ENCODE measurements at places on chromosomes 13 and 19.
A peak's percentile ranks its signal among the peaks of the same experiment; 100 is the strongest.

- no peak for DNase-seq
Measured at GRCh38 chr19:567296-567900, 5.0 kb upstream of the BSG start.

- no peak for DNase-seq
Measured at GRCh38 chr13:111422348-111422747, 101.9 kb downstream of the TEX29 start.

DNA sequence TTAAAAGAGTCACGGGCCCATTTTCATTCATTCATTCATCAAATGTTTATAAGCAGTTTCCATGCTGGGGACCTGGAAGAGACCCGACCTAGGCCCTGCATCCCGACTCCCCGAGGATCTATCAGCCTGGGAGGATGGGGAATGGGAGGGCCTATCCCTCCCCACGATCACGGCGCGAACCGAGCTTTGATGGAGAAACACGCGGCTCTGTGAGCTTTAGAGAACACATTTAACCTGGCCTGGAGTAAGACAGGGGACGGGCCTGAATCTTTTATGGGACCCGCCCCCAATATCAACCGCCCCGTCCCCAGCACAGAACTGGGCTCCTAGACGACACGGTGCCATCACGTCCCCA is 875 bp upstream of the EVI5L start:
- DNase-seq = no peak

DNA sequence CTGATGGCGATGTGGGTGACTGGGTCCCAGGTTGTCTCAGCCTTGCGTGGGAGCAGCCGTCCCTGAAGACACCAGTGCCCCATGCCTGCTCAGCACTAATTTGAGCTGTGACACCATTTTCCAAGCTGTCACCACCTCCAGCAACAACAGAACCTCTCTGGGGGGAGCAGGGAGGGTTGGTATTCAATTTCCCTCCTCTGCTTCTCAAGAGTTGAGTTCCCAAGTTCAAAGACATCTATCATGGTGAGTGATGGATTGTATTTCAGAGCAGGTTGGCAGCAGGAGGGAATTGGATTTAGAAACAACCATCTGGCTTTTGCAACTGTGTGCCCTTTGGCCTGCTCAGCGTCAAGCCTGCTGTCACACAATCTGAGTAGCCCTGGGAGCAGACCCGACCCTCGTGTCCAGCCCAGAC is 46.9 kb upstream of the UQCRFS1 start:
- DNase-seq = no peak

DNA sequence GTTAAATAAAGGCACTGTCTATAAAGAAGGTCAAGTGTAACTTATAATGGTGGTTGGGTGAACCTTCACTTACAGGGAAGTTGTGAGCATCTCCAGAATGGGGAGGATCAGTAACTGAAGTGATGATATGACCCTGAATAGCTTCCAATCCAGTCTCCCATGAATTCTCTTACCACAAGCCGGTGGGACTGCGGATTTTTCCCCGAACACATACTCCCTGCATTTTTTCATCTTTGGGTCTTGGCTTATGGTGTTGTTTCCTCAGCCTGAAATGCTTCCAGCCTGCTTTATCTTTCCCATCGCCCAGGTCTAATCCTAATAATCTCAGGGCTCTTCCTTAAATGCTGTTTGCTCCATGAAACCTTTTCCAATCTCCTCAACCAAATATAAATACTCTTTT is 2.0 kb upstream of the CSNK1A1L start:
- DNase-seq = no peak

- no peak for DNase-seq
Measured at GRCh38 chr13:25869941-25870340, 181.9 kb downstream of the SHISA2 start.

DNA sequence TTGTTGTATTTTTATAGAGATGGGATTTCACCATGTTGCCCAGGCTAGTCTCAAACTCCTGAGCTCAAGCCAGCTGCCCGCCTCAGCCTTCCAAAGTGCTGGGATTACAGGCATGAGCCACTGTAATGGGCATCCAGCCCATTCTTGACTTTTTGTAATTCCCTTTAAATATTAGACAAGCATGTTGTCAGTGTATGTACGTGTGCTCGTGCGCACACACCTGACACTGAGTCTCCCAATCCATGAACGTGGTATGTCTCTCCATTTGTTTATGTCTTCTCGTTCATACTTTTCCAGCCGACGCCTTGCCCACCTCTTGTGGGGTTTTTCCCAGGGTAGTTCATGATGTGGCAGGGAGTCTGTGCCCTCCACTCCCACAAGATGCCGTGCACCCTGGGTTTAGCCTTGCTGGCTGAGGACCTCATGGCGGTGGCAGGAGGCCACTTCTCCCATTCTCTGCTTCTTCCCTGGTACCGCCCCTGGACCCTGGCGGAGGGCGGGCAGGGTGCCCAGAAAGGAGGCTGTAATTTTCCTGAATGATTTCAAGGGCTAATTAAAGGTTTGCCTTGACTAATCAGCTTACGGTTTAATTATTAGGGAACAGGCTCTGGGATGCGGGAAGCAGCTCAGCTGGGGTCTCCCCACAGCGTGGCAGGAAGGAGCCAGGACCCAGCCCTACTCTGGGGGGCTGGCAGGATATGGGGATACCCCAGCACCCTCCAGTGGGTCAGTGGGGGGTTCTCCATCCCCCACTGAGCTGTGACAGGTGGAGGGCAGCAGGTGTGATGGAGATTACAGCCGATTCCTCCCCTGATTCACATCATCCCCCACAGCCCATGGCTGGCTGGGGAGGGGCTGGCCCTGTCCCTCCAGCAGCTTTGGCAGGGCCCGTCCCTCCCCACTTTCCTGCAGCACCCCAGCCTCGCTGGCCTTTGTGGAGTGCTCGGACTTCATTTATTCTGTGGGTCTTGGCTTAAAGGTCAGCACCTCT is 12.9 kb downstream of the PAK4 start:
- DNase-seq = no peak

GRCh38 chr13:30153545-30154426 is 153.6 kb downstream of the KATNAL1 start:
- no peak for DNase-seq

DNA sequence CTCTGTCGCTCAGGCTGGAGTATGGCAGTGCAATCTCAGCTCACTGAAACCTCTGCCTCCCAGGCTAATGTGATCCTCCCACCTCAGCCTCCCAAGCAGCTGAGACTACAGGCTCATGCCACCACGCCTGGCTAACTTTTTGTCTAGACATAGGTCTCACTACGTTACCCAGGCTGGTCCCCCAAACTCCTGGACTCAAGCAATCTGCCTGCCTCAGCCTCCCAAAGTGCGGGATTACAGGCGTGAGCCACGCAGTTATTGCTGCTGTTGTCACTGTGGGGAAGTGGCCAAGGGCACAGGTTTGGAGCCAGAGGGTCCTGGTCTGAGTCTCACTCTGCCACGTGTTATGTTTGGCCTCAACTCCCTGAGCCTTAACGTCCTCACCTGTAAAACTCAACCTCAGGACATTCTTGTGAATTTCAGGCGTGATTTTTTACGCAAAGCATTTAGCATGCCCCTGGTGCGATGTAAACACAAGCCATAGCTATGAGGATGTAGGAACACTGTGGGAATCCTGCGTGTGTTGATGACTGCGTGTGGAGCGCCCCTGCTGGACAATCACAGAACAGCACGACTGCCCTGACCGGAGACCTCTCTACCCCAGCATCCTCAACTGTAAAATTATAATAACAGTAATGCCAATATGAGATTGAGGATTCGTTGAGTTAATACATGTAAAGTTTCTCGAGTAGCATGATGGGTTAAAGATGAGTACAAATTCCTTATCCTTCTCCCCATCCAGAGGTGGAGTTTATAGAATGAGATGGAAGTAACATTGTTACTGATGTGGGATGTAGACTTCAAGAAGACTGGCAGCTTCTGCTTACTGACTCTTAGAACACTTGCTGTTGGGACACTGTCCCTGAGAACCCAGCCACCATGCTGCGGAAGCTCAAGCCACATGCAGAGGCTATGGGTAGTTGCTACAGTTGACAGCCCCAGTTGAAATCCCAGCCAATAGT is 41.8 kb upstream of the PNMA8B start:
- DNase-seq = peak; percentile 44

- DNase-seq = no peak
Measured at GRCh38 chr13:32728327-32728726, 142.1 kb downstream of the PDS5B start.

DNA sequence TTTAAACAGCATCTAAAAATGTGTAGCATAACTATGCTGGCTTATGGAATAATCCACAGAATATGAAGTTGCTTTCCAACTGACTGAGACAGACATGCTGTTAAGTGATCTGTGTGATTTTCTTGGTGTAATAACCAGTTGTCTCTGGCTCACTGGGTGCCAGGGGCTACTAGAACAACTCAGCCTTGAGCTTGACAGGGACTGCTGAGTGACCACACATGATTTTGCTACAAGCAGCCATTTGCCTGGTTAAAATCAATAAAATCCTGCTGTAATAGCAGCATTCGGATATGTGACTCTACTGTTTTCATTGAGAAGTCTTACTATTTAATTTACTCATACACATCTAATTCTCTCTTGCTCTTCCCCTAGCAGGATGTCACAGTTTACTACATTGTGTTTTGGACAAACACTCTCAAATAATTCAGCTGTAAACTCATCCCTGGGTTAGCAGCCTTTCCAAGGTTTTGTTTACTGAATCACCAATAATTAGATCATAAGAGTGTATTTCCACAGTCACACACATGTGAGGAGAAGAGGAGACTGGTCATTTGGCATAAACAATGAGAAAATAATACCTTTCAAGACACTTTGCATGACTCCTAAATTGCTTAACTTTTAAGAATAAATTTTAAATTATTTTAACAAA is 426.2 kb downstream of the PCDH9 start:
- no peak for DNase-seq

GRCh38 chr19:41339936-41340335 is 13.8 kb downstream of the TGFB1 start:
- no peak for DNase-seq

GRCh38 chr13:26111797-26112196 is 60.0 kb upstream of the SHISA2 start:
- no peak for DNase-seq

DNA sequence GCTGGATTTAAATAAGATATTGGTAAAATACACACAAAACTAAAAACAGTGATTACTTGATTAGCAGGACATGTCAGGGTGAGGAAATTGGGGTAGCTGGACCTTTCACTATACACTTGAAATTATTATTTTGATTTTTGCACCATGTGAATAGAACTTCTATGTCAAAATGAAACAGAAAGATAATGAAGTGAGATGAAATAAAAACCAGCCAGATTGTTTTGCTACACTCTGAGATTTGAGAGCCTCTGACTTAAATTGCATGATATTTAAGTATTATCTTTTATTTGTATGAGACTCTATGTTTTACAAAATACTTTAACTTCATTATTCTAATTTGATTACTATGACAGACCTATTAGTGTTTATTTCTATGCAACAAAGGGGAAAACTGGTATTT is 819.6 kb upstream of the ATXN8OS start:
- DNase-seq = no peak

DNA sequence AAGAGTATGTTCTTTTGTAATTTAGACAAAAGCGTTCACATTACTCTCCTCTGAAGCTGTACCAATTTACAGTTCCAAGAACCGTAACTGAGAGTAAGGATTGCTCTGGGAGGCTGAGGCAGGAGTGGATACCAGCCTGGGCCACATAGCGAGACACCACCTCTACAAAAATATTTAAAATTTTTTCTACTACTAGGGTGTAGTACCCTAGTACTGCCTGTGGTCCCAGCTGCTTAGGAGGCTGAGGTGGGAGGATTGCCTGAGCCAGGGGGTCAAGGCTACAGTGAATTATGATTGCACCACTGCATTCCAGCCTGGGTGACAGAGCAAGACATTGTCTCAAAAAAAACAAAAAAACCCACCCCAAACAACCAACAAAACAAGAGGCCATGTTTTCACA is 12.1 kb upstream of the CYP2A6 start:
- DNase-seq = no peak

DNA sequence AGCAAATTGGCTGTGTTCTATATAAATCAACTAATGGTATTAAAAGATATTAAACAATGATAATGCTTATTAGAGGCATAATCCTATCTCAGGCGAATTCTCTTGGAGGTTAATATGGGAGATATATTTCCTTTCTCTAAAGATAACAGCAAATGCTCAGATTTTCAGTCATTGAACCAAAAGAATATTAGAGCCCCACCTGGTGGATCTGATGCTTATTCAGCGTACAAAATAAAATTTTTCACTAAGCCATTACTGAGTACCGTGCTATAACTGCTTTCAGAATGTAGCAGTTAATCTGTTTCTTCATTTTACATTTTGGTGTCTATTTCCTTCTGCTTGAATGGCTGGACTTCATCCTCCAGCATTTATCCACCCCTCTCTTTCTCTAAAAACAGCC is 143.3 kb upstream of the IPO5 start:
- DNase-seq = peak; percentile 11

- no peak for DNase-seq
Measured at GRCh38 chr19:15974856-15975255, 26.0 kb downstream of the OR10H4 start.

DNA sequence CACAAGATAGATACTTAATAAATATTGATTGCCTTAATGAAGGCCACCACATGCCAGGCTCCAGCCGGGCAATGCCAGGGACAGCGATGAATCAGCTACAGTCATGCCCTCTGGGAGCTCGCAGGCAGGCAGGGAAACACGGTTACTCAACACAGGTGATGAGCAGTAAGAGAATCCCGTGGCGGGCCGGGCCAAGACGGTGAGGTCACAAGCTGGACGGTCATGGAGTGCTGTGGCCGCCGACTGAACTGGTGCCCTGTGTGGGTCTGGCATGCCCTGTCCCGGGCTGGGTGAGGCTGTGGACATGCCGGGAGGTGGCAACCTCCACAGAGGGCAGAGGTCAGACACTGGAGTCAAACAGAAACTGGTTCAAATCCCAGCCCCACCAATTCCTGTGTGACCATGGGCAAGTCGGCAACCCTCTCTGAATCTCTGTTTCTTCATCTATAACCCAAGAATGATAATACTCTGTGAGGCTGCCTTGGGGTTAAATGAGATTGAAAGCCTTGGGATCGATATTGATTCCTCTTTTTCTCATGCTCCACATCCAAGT is 13.2 kb upstream of the PAK4 start:
- DNase-seq = no peak

DNA sequence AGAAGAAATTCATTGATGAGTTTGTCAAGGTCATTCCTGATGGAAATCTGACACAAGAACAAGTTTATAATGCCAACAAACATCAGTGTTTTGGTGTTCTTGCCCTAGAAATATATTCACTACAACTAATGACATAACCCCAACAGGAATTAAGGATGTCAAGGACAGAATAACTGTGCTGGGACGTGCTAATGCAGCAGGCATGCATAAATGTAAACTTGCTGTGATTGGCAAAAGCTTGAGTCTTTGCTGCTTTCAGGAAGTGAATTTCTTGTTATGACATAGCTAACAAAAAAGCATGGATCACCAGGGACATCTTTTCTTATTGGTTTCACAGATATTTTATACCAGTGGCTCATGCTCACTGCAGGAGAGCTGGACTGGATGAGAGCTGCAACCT is 144.6 kb downstream of the KCTD12 start:
- no peak for DNase-seq

- peak; percentile 40 for DNase-seq
Measured at GRCh38 chr19:48249502-48250014, 6.2 kb downstream of the CARD8 start.
